Epithelial cell of esophagus (primary cell): ENCODE measurements at places on chromosomes 5 and 9.

- DNase-seq = no peak
Observed at GRCh38 chr9:134034215-134035040, 9.1 kb downstream of the BRD3OS start.

GRCh38 chr9:90724880-90725279 lies 76.7 kb upstream of the SYK start:
- DNase-seq = no peak

DNA sequence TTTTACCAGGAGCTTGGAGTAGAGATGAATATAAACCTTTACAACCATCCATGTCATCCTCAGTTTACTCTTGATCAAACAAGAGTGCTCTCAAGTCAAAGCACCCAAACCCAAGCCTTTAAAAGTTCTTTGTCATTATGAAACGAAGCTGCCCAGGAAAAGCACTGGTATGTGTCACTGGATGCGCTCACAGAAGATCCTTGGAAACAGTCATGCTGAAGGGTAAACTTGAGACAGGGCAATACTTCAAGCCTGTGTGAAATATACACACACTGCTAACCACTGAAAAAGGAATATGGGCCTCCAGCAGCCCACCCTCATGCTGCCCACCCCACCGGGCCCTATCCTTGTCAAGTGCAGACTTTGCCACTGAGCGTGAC lies 84.5 kb downstream of the PRRT1B start:
- no peak for DNase-seq

DNA sequence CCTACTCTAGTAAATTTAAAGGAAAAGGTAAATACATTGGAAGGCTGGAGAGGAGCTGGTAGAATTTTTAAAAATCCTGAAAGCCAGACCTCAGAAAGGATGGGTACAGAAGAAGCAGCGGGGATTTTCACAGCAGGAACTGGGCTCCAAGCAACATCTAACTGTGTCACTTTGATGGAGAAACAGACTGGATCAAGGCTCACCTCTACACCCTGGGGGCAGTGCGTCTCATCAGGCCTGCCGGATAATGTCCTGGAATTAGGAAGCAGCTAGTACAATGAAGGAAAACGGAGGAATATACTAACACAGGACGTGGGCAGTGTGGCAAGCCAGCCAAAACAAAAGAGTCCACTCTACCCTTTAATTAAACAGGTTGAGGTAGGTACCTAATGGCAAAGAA lies 463.6 kb downstream of the TAF11L14 start:
- DNase-seq = no peak

DNA sequence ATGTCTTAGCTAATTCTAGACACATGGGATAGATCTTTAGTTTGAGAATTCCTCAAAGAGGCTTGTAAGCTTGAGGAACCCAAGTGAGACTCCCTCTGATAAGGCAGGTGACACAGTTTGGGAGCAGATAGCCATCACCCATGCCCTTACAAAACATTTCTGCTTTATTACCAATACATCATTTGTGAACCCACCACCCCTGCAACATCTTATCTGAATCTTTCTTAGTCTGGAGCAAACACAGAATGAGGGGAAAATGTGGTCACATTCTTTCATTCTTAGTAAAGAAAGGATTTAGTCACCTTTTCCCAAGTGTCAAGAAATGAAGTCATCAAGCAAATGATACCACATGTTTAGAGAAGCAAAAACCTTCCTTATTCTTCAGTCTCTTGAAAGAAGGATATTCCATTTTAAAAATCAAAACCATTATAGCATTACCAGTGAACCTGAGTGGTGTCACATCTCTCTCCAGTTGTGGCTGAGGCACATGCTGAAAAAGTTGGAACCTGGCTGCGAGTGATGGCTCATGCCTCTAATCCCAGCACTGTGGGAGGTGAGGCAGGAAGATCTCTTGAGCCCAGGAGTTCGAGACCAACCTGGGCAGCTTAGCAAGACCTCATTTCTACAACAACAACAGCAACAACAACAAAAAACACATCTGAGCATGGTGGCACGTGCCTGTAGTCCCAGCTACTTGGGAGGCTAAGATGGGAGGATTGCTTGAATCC lies 65.9 kb downstream of the PRKACG start:
- no peak for DNase-seq

DNA sequence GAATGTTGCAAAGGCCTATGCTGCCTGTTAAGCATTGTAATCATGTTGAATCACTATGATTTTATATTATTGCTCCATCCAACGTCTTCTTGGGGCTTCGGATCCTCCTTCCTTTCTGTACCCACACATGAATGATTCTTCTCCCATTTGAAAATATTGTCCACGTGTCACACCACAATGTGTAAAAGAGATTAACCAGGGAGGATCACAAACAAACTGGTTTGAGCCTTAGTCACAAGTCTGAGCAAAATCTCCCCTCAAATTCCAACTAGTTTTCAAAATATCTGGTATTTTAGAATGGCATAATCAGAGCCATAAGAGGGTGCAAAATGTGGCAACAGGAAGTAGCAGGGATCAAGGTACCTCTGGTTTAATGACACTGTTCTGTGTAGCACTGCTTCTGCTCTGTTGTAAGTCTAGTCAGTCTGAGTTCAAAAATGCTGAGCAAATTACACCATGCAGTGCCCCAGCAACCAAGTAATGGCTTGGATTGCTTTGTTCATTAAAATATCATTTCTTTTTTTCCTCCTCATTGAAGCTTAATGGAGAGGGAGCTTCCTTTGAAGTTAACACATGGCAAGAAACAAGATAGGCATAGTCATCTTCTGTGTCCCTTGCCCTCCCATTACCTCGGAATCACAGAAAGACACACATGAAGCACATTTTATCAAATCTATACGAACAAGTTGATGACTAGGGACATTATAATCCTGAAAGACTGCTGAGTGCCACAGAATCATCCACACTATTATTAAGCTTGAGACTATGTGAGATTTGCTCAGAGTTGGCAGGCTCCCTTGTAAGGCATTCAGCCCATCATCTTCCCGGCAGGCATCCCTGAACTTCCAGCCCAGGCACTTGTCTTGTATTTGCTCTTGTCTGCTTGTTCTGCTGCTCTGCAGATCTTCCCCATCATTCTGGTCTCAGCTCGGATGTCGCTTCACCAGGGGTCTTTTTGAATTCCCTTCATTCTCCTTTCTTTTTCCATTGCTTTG lies 102.0 kb upstream of the PRLR start:
- no peak for DNase-seq

DNA sequence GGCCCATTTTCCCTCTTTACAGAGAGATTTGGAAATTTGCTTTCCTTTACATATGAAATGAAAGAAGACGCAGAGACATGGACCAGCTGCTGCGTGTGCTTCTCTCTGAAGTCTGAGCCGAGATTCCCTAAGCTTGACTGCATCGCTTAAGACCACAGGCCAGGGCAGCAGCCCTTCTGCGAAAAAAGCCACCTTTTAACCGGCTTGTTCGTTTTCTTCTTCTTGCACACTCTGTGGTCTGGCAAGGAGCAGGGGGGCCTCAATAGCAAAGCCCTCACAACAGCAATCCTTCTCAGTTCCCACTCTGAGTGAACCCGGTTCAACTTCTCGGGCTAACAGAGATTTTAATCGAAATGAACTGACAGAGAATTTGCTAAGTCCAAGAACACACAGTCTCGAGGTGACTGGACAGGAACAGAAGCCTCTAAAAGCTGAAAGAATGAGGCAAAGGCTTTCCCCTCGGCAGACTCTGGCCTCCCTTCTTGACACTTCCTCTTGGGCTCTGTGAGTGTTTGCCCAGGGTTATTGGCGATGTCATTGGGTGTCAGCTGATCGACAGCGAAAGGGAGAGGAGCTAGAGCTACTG lies 512.9 kb upstream of the KLF4 start:
- no peak for DNase-seq

DNA sequence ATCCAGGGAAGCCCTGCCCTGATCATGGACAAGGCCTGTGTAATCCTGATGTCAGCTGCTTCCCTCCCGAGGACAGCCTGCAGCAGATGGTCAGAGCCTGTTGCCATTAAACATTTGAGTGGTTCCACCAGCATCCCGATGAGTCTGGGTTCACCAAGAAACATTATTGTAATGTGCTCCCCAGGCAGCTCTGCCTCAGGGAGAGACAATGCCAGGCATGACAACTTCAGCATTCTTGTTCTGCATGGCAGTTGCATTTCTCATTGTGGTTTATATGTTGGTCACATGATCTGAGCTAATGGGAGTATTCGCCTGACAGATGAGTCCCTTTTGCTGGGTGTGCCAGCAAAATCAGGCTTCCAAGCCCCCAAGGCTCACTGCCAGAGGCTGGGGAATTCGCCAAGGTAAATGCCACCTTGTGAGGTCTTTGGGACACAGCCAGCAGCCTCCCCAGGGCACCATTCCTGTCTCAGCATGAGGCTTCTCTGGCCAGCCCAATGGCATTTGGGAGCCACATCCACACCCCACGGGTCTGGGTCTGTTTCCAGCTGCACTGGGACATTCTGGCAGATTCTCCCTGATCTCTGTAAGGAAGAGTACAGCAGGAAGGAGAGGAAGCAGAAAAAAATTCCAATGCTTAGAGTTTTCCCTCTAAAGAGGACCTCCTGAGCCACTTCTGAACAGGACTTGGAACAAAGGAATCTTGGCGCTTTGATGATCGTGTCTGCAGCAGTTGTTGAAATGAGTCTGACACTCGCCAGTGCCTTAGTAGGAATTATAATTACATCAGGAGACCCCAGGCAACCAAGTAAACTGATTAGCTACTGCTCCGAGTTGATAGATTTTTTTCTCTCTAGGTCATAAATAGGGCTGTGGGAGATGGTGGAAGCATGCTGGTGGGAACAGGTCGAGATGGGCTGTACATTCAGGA lies 18.7 kb downstream of the KCNIP1 start:
- peak; percentile 51 for DNase-seq

- no peak for DNase-seq
Observed at GRCh38 chr5:171640480-171640879, 145.1 kb upstream of the SMIM23 start.

DNA sequence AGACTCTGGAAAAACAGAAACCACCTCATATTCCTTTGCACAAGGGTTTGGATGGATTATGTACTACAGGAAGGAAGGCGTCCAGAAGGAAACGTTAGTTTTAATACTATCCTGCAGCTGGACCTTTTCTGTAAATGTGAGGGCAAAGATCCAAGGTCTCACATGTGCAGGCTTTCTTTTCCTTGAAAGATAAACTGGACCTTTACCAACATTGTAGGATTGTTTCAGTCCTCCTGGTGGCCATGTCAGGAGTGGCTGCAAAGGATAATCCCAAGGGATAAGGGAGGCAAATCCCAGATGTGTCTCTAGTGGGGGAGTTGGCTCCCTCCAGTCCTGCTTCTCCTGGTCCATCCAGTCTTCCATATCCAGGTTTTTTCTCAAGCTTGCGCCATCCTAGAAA lies 397.5 kb downstream of the HTR1A start:
- no peak for DNase-seq

DNA sequence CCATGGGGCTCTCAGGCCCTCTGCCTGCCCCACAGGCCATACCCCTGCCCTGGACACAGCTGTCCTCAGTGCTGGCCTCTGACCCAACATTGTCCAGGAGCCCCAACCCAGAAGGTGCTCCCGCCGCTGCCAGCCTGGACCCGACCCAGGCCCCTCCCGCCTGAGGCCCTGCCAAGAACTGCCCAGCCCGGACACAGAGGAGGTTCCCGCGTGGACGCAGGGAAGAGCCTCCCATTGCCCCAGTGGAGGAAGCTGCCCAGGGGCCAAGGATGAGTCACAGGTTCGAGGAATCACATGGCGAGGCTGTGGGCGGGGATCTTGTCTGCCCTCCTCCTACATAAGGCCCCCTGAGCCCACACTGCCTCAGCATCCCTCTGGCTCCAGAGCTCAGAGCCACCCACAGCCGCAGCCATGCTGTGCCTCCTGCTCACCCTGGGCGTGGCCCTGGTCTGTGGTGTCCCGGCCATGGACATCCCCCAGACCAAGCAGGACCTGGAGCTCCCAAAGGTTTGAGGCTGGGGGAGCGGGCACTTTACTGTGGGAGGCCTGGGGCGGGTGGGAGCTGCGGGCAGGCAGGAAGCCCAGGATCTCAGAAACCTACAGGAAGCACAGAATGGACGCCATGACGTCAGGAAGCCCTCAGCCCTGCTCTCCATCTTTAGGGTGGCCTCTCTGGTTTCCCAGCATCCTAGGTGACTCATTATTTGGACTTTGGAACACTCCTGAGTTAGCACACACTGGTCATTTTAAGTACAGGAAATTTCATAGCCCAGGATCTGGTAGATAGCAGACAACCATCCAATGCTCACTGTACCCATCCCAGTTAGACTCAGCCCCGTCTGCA lies at the start of gene PAEP:
PAEP (plus strand) TSS at position 366 of the 844 bp plus-strand sequence.
- no peak for DNase-seq

GRCh38 chr5:33035851-33036527 lies 324.9 kb downstream of the NPR3 start:
- DNase-seq = no peak

DNA sequence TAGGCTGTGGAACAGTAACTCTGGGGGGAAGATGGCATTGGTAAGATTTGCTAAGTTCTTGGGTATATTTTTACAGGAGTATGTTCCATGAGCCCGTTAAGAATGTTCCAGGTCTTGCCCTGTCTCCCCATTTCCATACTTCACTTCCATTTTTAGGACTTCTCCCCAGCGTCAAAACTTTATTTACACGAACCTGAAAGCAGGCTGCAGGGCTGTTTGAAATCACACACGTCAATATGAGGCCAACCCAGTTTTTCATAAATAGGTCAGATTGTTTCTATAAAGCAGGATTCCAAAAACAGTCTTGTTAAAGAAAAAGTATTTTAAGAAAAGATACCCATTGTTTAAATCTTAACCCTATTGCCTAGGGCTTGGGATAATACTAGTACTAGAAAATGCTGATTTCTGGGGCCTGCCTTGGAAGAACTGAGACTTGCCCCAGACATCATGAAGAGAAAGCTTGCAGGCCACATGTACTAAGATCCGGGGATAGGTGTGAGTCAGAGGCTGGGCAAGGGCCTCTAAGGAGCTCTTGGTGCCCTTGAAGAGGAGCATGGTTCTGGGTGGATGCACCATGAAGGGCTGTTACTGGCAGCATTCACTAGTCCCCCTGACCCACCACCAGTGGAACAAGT lies 24.2 kb downstream of the TRIO start:
- DNase-seq = peak; percentile 66

DNA sequence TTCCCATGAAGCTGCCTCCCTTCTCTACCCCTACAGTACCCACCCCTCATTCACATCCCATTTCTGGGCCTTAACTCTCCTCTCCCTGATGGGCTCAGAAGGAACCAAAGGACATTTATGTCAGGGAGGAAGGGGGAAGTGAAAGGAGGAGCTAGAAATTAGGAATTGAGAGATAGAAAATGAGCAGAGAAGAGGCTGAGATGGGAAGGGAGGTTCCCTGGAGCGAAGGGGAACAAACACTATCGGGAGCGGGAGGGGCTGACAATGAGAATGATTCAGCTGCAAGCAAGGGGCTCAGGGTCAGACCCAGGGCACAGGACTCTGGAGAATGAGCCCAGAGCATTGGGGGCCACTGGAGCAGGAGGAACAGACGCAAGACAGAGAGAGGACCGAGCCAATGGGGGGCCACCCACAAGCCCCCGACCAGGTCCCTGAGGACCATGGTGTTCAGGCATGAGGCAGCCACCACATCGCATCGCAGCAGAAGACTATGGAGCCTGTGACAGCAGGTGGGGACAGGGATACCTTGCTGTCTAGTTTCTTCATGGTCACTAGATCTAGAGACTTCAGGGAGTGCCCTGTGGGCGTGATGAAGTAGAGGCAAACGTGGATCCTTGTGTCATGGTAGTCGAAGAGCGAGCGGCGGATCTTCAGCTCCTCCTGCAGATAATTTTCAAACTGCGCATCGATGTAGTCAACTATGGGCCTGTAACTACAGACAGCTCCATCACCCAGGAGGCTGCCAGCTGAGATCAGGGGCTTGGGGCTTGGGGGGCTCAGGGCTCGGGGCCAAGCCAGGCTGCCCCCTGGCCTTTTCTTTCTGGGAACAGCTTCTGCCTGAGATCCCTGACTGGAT lies 13.6 kb downstream of the SEPTIN8 start:
- DNase-seq = no peak
